ENCODE measurements at places on chromosomes 11 and 22. TPM values are rescaled to one million over a fixed set of nuclear protein-coding genes. Genes with fewer than 3 reads are reported as not detected.

DNA sequence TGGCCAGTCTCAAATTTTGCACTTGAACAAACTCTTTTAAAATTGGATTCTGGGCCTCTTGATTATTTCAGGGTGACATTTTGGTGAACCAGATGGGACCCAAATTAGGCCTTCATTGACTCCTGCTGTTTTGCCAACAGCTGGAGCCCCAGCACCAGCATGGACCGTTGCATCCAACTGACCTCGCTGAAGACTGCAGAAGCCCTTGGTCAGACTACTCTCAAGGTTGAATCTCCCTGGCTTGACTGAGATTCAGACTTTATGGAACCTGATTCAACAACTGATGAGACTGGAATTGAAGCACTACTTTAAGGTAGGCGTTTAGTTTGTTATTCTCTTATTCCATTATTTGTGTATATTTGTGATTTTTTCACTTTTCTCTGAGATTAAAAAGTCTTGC lies 41.7 kb downstream of the NARS2 start:
- no peak overlapping the region for H3K27ac ChIP-seq
- no peaks in the 10 kb centered on the region for H3K36me3 ChIP-seq
- H3K4me3 ChIP-seq: no peak overlapping the region
- H3K27me3 ChIP-seq: no peaks in the 10 kb centered on the region

- H3K36me3 ChIP-seq: no peaks in the 10 kb centered on the region
- no peaks in the 10 kb centered on the region for H3K27me3 ChIP-seq
- no peaks in the 10 kb centered on the region for H3K4me1 ChIP-seq
- DNase-seq: no peak
Observed at GRCh38 chr11:108496643-108497256, 1.4 kb downstream of the POGLUT3 start.

The UBTFL1 gene
- total RNA-seq: not detected

The EHF gene
- total RNA-seq: 132 TPM
